RKO (cell line): ENCODE measurements at places on chromosomes 1 and 21.

GRCh38 chr1:114901814-114902213 is 47.2 kb downstream of the SYCP1 start:
- DNase-seq = no peak

DNA sequence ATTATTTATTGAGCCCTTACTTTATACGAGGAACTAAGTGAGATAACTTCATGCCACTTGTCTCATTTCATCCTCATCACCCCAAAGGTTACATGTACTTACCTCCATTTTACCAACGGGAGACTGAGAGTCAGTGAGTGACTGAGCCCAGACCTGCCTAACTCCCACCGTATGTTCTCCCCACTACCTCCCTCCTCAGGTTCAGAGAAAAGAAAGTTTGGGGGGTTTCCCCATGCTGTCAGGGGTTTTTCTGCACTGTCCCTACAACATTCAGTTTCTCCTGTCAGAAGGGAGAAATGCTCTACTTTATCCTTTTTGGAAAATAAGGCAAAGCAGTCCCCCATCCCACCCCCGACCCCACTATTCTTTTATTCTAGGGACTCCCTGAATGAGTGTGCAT is 32.9 kb downstream of the FAM78B start:
- DNase-seq = no peak

DNA sequence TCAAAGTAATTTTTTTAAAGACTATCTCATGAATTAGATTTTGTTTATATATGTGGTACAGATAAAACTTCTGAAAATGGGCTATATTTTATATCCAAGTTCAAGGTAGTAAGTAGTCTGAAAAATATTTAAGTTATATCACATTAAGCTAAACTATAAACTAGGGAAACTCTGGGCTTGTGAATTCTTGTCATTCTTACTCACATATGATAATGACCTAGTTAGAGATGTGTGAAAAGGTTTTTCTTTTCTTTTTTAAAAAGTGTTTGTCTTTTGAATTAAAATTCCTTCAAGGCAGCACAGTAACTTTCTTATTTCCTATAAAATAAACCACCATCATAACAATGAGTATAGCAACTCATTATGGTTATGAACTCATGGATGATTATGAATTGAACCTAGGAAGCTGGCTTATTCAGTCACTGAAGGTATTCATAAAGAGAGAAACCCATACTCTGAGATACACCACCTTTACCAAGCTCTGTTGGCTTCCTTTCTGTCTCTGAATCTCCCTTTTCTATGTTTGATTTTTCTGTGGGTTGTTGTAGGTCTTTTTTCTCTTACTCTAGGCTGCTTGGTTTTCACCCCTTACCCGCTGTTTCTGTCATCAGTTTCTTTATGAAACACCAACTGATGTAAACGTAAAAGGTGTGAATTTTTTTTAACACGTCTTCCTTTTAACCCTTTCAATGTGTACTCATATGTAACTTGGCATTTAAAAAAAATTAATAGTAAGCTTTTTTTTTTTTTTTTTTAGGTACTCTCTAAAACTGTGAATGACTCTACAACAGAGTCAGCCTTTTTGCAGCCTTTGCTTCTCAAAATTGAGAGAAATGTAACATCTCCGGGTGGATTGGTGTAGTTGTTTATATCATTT is 25.2 kb downstream of the IL12RB2 start:
- DNase-seq = no peak

GRCh38 chr1:66143651-66144050 is 351.0 kb downstream of the PDE4B start:
- no peak for DNase-seq

DNA sequence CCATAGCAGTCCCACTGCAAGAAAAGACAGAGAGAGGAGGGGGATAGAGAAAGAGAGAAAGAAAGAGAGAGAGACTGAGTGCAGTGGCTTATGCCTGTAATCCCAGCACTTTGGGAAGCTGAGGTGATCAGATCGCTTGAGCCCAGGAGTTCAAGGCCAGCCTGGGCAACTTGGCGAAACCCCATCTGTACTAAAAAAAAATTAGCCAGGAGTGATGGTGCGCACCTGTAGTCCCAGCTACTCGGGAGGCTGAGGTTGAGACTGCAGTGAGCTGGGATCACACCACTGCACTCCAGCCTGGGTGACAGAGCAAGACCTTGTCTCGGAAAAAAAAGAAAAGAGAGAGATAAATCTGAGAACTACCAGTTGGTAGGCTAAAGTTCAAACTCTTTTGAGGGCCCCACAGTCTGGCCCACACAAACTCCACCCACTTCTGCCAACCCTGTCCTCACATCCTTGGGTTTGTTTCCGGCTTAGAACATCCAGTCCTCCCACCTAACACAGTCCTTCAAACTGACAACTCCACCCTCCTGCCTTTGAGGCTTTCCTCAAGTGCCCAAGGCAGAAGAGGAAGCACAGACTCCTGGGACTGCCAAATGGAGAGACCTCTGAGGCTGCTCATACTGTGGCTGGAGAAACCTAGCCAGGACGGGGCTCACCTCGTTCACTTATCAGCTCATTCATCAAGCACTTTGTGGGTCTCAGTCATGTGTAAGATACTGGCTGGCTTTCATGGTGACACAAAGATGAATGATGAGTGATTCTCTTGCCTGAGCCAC is 20.1 kb downstream of the TFAP2E start:
- no peak for DNase-seq

- DNase-seq = no peak
Observed at GRCh38 chr1:156868341-156868740, 7.7 kb downstream of the NTRK1 start.

GRCh38 chr1:29889776-29890175 is 653.5 kb downstream of the PTPRU start:
- no peak for DNase-seq

DNA sequence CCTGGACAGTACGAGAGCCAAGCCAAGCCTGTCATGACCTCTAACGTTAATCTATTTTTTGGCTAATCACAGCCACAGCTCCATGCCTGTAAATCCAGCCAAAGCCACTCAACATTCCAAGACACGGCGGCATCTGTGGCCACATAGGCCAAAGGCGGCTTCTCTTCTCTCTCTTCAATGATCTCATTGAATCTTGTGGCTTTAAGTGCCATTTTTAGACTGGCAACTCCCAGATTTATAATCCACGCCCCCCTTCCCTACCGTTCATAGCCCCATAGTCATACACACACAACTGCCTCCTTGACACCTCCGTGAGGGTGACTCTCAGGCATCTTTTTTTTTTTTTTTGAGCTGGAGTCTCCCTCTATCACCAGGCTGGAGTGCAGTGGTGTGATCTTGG is 5.7 kb upstream of the SELENON start:
- no peak for DNase-seq

GRCh38 chr1:94636624-94637023 is 95.1 kb upstream of the F3 start:
- DNase-seq = no peak

DNA sequence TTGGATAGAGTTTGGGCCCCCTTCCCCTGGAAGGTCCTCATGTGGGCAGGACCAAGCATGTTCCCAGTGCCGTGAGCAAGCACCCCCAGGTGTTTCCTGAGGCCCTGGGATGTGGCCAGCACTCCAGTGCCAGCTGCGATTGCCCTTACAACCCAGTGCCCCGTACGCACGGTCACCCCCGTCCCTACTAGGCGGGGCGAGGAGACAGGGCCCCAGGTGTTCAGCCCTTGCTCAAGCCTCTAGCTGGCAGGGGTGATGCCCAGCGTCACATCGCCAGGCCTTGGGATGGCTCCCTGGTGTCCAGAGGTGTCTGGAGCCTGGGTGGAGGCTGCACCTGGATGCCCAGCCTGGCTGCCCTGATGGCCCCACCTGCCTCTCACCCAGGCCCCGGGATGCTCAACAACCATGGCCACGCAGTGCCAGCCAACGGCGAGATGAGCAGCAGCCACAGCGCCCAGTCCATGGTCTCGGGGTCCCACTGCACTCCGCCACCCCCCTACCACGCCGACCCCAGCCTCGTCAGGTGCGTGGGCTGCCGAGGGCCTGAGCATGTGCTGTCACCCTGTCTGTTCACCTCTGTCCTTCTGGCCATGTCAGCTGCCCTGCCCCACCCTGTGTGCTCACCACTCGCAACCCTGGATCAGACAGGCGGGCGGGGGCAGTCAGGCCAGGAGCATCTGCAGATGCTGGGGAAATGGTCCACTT is 21.6 kb upstream of the CCDC27 start:
- DNase-seq = no peak

DNA sequence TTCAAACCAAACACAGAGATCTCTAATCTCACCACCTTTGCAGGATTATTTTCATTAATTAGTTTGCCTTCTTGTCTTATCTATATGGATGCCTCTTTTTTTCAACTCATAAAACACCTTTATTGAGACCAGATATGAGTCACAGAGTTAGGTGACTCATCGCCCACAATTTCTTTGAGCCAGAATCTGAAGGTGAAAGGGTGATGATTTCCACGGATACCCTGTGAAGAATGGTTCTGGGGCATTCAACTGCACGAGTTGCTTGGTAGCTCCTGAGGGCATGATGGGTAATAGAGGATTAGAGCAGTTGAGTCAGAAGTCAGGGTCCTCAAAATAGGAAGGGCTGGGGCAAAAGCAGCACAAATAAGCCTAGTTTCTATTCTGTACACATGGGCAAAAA is 128.2 kb downstream of the TBX19 start:
- DNase-seq = peak; percentile 41

DNA sequence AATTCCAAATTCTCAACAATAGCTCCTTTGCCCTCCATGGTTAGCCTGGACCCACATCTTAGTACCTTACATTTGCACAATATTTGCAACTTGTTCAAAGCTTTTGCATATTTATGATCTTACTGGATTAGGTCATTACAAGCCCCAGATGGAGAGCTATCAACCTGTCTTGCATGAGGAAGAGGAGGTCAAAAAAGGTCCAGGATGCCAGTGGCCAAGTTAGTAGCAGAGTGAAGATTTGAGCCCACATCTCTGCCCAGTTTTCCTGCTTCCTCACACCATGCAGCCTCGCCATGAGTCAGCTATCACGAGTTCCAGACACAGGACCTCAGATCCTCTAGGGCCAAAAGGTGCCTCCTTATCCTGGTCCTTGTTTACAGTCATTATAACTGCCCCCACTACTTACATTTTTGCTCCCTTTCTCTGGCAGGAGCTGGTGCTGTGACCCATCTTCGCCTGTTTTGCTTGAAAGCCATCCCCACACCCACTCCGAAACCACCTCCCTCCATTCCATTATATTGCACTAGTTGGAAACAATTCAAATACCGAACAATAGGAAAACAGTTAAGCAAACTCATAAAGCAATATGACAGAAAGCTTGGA is 5.0 kb upstream of the AHCYL1 start:
- peak; percentile 35 for DNase-seq

DNA sequence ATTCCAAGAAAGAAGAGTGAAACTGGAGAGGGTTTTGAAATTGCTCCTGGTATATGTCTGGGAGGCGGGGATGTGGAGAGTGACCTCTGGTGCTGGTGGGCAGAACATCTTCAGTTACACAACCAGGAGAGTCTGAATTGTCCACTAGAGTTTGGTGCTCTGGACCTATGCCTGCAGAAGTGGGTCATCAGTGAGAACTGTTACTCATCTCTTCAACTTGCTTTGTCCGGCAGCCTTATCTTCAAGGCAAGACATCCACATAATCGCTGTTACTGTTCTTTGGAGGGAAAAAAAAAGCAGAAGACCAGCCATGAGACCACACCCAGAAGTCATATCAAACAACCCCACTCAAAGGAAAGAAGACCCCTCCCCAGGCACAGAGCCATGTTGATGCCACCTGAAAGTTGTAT is 14.9 kb downstream of the SH2D1B start:
- peak; percentile 11 for DNase-seq

DNA sequence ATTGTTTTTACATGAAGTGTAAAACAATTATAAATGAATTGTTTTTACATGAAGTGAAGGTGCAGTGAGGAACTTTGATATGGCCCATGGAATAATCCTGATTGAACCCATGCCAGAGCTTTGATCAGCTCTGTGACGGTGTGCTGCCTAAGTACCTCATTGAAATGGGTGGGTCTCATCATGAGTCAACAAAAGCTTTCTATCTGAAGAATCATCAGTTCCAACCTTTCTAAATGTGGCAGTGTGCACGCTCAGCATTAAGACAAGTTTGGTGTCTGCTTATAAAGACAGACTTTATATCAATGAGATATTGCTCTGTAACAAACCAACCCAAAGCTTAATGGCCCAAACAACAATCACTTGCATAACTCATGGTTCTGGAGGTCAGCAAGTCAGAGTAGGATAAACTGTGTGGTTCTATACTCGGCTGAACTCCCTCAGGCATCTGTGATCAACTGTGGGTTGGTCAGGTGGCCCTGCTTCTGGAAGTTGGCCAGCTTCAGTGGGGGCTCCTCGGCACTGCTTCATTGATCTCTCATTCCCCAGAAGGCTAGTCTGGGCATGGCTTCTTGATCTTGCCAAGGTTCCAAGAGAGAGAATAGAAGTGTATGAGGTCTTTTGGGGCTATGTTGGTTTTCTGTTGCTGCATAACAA is 258.0 kb downstream of the LTN1 start:
- DNase-seq = no peak

GRCh38 chr1:182198006-182198605 is 136.6 kb upstream of the ZNF648 start:
- DNase-seq = peak; percentile 0

DNA sequence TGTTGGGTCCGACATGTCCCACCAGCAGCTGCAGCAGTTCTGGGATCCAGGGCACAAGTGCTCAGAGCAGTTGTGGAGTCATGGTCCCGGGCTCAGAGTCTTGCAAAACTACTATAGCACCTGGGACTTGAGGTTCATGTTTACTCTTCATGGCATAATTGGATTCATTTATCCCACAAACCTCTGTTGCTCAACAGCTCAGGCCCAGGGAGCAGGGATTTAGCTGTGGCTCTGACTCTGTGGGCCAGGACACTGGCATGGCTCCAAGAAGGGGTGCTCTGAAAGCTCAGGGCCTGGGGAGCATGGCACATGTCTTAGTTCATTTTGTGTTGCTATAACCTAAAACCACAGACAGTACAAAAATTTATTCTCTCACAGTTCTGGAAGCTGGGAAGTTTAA is 626.7 kb upstream of the ADGRL2 start:
- DNase-seq = no peak

DNA sequence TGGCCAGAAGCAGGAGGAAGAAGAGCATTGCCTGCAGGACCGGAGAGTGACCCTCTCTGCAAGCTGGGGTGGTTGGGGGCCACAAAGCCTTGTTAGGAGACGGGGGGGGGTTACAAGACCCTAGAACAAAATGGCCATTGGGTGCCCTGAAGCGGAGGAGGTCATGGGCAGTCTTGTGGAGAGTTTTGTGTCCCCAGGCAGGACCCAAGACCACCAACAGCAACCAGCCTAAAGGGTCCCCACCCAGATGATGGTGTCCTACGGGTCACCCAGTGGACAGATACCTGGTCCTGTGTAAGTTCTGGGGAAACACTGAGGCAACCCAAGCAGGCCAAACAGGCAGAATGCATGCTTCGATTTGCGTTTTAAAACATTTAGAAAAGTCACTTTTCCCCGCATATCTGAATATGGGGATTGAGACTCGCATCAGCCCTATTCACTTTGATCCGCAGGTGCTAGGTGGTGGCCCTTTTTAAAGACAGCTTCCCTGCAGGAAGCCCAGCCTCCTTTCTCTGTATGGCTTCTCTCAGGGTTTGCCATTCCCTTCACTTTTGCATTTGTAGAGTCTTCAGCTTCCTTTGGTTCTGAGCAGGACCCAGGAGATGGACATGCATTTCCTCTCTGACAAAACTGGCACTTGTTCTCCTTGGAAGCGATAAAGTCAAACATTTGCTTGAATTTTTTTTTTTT is 21.1 kb downstream of the GNG4 start:
- DNase-seq = no peak
